ENCODE measurements at places on chromosomes 3 and 15.

- DNase-seq, result no peak
Observed at GRCh38 chr3:141356046-141356445, 12.3 kb upstream of the ZBTB38 start.

DNA sequence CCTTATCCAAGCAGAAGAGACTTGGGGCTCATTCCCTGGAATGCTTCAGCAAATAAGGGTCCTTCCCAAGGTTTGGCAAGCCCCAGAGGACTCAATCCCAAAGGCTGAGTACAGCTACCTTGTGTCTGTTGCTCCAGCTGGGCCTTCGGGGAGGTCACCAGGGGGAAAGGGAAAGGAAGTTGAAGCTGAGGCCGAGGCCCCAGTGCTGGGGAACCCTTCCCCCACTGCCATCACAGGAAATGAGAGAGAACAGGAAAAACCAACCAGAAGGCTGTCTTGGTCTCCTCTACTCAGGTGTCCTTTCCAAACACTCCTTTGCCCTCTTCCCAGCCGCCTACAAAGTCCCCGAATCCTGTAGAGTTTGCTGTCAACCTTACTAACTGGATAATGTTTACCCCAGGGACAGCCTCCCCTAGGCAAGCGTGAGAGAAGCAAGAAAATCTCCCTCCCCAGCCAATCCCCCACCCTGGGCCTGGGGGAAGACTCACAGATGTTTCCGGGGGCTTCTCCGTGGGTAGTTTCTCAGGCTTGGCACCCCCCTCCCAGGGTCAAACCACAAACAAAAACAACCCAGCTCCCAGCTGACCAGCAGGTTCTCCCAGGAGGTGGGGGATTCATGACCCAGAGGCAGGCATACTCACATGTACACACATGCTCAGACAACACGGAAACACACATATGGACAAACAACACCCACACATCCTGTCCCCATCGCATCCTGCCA lies 5.5 kb downstream of the CSRNP1 start:
- peak; percentile 60 for DNase-seq

DNA sequence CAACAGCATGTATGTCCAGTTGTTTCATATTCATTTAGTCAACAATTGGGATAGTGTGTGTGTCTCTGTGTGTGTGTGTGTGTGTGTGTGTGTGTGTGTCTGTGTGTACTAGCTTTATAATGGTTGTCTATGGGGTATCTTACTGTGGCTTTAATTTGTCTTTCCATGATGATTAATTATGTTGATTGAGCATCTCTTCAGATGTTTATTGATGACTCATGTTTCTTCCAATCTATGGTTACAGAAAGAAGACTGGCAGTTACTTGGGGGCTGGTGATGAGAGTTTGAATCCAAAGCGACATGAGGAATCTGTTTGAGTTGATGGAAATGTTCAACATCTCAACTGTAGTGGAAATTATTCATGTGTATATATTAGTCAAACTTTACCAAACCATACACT lies 440.1 kb downstream of the ZNF385D start:
- no peak for DNase-seq

DNA sequence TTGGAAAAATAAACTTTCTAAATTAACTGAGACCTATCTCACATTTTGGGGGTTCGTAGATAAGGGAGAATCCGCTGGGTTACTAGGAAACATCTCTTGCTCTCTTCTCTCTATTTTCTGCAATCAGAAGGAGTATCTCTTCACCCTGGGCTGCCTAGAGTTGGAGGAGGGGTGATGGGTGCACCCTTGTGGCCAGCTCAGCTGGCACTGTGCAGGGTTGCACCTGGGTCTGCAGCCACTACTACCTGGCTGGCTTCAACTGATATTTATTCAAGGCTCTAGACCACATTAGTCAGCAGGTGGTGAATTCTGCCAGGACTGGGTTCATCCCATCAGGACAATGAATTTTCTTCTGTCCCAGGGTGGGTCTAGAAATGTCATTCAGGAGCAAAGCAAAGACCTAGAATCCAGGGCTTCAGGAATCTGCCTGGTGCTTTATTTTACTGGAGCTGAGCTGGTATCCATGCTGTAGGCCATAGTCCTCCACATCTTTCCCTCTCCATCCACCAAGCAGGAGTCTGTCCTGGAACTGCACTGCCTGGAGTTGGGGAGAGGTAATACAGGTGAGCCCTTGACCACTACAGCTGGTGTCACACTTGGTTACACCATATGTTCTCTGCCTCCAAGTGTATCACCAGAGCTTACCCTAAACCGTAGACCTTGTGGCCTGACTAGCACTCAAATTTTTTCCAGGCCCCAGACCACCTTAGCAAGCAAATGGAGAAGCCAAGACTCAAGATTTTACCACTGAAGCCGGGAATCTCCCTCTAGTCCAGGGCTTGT lies 14.0 kb downstream of the OR5K4 start:
- no peak for DNase-seq
